NCI-H748 treated with DMSO at 0.1 percent for 48 hours (cell line): ENCODE measurements at places on chromosomes 7 and 10.
A peak's percentile ranks its signal among the peaks of the same experiment; 100 is the strongest.

GRCh38 chr7:38306171-38306570 lies 32.7 kb upstream of the TARP start:
- DNase-seq, result no peak

DNA sequence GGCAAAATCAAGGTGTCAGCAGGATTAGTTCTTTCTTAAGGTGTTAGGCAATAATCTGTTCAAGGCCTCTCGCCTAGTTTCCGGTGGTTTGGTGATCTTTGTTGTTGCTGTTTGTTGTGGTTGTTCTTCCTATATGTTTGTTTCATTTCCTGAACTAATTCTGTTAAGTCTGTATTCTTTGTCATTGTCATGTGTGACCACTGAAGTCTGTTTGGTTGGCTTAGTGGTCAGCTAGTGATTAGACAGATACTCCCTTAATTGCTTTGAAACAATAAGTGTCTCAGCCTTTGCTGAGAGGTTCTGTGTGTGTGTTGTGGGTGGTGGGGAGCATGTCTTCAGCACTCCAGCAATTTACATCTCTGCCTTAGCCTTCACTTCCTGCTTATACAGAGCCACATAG lies 46.0 kb downstream of the ABCC2 start:
- DNase-seq, result no peak

GRCh38 chr7:84482476-84482875 lies 287.9 kb upstream of the SEMA3A start:
- no peak for DNase-seq

DNA sequence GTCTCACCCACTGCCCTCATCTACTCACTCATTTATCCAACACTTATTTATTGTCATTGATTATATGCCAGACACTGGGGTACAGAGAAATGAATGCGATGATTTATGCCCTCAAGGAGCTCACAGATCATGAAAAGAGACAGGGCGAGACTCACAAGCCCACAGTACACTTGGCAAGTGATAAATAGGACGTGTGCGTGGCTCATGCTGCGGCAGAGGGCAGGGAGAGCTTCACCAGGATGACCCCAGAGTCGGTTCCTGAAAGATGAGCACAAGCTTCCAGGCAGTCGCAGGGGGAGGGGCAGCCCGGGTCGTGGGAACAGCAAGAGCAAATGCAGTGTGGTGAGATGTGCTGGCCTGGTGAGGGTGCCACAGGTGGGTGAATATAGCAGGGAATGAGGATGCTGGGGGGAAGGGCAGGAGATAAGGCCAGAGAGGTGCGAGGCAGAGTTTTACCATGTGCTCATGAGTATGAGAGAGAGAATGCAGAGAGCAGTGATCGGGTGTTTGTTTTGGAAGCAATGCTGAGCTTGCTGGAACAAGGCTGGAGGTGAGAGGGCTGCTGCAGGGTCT lies 70.9 kb downstream of the ATXN7L1 start:
- no peak for DNase-seq

GRCh38 chr7:99469381-99470065 lies 3.2 kb upstream of the ZNF789 start:
- no peak for DNase-seq

GRCh38 chr7:115676080-115676479 lies 354.5 kb downstream of the TFEC start:
- peak; percentile 80 for DNase-seq

GRCh38 chr10:77164616-77165311 lies 472.8 kb downstream of the KCNMA1 start:
- no peak for DNase-seq

DNA sequence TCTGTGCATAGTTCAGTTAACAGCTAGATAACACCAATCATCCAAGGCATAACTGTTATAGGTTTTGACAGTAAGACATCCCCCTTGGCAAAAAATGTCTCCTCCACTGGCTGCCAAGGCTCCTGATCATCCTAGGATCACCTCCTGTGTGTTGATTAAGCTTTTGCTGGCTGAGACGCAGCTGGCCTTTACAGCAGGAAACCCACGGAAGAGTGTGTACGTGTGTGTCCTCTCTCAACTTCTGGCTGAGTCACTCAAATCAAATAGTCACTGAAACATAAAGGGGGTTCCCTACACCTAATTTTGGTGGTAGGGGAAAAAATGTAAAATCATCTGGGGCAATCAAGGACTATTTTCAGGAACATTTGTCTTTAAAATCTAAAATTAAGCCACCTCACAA lies 208.8 kb downstream of the CTNNA3 start:
- no peak for DNase-seq

GRCh38 chr7:142808802-142809583 lies 38.2 kb downstream of the PRSS2 start:
- no peak for DNase-seq

- DNase-seq, result no peak
These were observed 28.0 kb downstream of the CHST12 start for GRCh38 chr7:2431260-2431867.

- DNase-seq, result no peak
These were observed 42.1 kb upstream of the PCBD1 start for GRCh38 chr10:70930263-70931000.

DNA sequence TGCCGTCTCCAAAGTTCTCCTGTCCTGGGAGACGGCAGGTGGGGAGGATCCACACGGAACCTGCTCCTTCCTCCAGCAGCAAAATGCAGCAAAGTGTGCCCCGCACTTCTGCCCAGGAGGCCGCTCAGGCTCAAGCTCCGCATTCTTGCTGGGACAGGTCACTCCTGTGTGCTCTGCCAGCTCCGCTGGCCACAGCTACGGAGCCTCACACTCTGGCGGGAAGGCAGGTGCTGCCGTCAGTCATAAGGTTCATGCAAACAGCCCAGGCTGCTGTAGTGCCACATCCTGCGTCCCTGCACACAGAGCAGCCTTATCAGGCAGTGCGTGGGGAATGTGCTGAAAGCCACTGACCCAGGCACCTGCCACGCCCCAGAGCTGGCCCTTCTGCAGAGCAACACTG lies 22.4 kb downstream of the ADGRA1 start:
- DNase-seq, result no peak

DNA sequence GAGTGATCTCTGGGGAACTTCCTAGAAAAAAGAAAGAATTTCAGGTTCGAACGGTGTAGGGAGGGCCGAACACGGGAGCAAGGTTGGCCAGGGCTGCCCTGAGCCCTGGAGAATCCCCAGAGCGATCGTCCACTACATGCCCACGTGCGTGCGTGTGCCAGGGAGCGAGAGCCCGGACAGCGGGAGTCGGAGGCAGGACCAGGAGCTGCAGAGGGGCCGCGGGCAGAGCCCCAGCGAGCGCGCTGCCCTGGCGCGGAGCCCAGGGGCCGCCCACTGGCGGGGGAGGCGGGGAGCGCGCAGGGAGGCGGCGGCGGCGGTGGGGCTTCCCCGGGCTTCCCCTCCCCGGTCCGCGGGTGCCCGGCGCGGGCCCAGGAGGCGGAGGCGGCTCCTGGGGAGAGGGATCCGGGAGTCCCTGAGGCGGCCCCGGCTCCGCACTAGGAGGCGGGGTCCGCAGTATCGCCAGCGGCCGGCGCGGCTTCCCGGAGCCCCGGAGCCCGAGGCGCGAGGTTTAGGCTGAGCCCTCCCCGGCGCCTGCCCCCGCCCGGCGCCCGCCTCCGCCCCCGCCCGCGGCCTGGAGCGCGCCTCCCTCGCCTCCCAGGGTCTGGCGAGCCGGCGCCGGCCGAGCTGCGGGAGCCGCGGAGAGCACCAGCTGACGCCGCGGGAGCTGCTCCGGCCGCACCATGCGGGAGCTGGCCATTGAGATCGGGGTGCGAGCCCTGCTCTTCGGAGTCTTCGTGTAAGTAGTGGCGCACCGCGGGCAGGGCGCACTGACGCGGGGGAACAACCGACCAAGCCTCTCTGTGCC lies at the start of gene PLPP4:
Gene PLPP4 (plus strand): TSS at position 602 of the 805 bp plus-strand sequence. CDS start 79 bp downstream, at position 681.
- no peak for DNase-seq

DNA sequence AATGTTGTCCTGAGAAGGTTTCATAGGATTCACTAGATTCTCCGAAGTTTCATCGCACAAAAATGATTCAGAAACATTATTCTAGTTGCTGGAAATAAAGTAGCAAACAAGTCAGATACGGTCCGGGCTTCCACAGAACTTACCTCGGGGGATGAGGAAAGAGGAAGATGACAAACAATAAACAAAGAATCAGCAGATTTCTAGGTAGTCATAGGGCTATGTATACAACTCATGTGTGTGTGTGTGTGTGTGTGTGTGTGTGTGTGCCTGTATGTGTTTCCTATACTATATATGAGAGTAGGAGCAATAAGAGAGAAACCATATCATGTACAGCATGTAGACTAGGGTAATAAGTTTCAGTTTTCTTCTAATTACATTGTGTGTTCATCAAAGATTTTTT lies 16.5 kb downstream of the TMEM236 start:
- DNase-seq, result no peak

GRCh38 chr10:123769647-123770046 lies 103.5 kb downstream of the GPR26 start:
- DNase-seq, result no peak

DNA sequence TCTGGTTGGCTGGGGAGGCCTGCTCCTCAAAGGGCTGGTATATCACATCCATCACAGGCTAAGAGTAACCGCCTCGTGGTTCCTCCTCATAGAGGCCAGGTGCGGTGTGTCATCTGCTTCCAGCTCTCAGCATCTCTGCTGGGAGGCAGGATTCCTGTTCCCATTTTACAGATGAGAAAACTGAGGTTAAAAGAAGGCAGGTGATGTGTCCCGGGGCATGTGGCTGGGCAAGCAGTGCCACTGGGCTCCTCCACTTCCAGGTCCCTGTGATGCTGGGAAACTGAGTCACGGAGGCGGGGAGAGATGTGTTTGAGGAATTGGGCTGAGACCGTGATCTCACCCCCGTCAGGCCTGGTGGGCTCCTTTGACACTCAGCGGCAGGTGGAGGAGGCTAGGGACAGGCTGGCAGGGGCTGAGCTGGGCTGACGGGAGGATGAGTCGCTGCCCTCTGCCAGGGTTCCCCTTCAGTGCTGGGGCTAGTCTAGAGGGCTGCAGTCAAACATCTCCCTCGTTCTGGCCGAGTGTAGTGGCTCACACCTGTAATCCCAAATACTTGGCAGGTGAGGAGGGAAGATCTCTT lies 9.4 kb downstream of the ARPC1B start:
- DNase-seq, result no peak

DNA sequence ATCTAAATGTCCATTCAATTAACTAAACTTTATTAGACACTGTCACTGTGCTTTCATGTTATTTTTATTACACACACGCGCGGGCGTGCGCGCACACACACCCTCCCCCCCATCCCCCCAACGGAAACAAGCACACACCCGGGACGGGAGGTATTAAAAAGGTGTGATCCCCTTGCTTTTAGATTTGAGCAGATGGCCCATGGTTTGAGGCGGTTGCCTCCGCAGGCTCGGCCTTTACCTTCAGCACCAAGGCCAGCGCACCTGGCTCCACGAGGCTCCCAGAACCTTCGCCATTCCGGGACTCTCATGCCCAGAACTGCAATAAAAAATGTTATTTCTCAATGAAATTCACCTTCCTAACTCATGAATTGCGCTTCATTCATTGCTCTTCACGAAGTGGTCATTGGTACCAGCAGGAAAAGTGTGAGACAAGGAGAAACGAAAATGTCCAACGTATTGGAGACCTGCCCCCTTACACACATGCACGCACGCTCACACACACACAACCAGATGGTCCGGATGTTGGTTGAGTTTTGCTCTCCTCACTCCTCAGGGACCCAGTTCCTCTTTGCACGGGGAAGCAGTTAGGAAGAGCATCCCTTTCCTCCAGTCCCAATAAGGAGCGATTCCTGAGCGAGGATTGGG lies 20.8 kb upstream of the PTF1A start:
- no peak for DNase-seq

- no peak for DNase-seq
These were observed 9.9 kb downstream of the FAM131B start for GRCh38 chr7:143352531-143353002.
